ENCODE measurements at places on chromosomes 16 and 17.

GRCh38 chr16:84845496-84846002, 25.8 kb downstream of the CRISPLD2 start:
- H3K27ac ChIP-seq: no peak overlapping the region
- H3K4me1 ChIP-seq: no peaks in the 10 kb centered on the region
- no peaks in the 10 kb centered on the region for H3K36me3 ChIP-seq
- no peaks in the 10 kb centered on the region for H3K27me3 ChIP-seq
- H3K4me3 ChIP-seq: no peak overlapping the region

GRCh38 chr16:75089486-75090202, 26.9 kb downstream of the LDHD start:
- no peak for DNase-seq
- H3K4me3 ChIP-seq: no peak overlapping the region
- no peaks in the 10 kb centered on the region for H3K36me3 ChIP-seq
- H3K4me1 ChIP-seq: no peaks in the 10 kb centered on the region

- peak overlapping the region; percentile 54 for H3K4me3 ChIP-seq
- H3K27ac ChIP-seq: peak overlapping the region; percentile 85
- peaks cover 91% of the 10 kb centered on the region for H3K4me1 ChIP-seq
- peak; percentile 29 for DNase-seq
- H3K27me3 ChIP-seq: no peaks in the 10 kb centered on the region
Measured at GRCh38 chr17:38898291-38898679, 27.1 kb upstream of the LASP1NB start.

DNA sequence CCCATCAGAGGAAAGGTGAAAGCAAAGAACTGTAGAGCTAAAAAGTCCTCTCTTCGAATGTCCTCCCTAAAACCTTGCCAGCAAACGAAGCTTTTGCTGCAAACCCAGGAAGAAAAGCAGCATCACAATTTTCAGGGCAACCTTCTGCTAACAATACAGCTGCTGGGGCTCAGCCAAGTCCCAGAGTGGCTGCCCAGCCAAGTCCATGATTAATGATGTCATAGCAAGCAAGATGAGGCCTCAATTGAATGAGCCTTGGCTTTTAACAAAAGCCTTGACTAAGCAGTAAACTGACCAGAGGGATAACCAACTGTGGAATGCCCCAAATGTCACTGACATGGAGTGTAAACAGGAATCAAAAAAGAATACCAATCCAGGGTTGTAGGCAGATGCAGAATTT, 342.7 kb downstream of the PMP22 start:
- no peaks in the 10 kb centered on the region for H3K4me1 ChIP-seq
- H3K4me3 ChIP-seq: no peak overlapping the region
- H3K27ac ChIP-seq: no peak overlapping the region

DNA sequence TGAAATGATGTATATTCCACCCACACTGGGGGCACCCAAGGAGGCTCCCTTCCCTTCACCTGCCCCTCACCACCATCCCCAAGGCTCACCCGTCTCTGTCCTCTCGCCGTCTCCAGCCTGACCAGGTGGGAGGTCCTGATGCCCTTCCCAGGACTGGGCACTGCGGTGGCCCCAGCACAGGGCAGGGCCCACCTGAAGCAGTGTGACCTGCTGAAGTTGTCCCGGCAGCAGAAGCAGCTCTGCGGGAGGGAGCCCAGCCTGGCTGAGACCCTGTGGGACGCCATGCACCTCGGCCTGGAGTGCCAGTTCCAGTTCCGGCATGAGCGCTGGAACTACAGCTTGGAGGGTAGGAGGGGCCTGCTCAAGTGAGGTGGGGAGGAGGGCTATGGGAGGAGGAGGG, 9.9 kb downstream of the PPY start:
- H3K36me3 ChIP-seq: no peaks in the 10 kb centered on the region
- H3K4me3 ChIP-seq: no peak overlapping the region
- H3K27ac ChIP-seq: no peak overlapping the region
- no peak for DNase-seq
- H3K4me1 ChIP-seq: peaks cover 14% of the 10 kb centered on the region
- H3K27me3 ChIP-seq: no peaks in the 10 kb centered on the region

DNA sequence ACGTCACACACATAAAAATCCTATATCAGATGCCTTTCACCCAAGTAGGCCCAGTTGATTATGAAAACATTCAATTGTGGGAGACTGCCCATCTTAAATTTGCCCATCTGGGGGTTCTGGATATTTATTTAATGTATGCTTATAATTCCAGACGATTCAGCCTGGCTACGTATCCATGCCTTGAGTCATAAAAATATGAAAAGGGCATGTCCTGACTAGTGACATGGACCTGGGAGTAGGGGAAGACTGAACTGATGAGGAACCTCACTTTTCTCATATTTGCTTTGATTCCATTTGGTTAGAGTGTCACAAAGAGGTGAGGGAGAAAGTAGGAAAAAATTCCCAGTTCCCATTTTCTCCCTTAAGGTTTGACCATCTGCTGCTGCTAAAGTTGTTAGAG, 122.5 kb upstream of the GNAO1 start:
- DNase-seq: no peak
- H3K27ac ChIP-seq: no peak overlapping the region
- H3K36me3 ChIP-seq: no peaks in the 10 kb centered on the region
- no peaks in the 10 kb centered on the region for H3K27me3 ChIP-seq
- no peaks in the 10 kb centered on the region for H3K4me1 ChIP-seq

DNA sequence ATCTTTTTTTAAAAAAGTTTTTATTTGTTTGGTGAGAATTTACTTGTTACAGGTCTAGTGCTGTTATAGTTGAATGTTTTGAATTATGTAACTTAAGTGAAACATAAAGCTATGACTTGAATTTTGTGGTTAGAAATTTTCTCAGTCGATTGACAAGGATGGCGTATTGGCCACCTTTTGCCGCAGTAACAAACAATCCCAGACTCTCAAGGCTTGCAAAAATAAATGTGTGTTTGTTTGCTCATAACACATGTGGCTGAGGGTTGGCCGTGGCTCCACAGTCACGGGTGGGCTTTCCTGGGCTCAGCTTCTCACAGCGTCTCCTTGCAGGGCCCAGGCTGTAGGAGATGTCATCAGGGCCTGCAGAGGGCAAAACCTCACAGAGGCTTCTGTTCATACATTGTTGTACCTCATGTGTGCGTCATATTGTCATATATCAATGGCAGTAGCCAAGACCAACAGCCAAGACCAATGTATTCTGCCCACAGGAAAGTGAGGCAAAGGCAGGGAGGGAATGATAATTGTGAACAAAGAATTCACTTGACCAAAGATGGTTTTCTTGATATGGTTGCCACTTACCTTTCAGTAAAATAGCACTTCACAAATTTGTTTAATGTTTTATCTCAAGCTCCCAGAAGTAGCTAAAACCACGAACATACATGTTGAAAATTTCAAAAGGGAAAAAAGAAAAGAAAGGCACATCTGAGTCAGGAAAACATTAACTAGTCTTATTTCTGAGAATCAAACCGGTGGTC, 93.5 kb downstream of the WWOX start:
- DNase-seq: no peak
- H3K27me3 ChIP-seq: no peaks in the 10 kb centered on the region

DNA sequence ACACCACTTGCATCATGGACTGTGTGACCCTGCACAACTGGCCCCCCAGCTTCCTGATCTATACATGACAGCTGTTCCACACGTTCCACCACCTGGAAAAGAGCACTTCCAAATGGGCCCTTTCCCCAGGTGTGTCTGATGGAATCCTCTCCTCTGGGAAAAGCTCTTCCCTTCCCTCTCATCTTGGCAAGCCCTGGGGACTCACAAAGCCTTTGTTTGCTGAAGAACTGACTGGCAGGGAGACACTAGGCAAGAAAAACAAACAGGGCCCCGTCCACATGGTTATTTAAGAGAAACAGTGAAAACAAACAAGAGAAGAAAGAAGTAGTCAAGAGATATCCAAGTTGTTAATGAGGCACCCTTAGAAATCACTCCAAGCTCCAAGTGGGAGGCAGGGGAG, 52.6 kb downstream of the C16orf95 start:
- H3K36me3 ChIP-seq: no peaks in the 10 kb centered on the region
- H3K27me3 ChIP-seq: no peaks in the 10 kb centered on the region
- H3K4me3 ChIP-seq: no peak overlapping the region
- H3K4me1 ChIP-seq: no peaks in the 10 kb centered on the region

DNA sequence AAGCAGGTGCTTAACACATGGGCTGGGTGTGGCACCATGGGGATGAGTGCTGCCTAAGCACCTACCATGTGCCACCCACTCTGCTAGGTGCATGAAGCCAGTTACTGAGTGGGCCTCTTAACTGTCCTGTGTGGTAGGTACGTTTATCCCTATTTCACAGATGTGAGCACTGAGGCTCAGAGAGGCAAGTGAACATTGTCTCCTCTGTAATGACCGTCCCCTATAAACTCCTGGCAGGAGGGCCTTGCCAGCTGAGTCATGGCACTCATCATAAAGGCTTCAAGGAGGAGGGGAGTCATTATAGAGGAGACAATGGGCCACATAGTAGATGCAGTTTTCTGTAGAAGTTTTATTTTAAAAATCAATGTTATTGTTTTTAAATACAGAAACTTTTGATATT, 79.1 kb downstream of the RAB11FIP4 start:
- no peak overlapping the region for H3K27ac ChIP-seq
- no peak overlapping the region for H3K4me3 ChIP-seq
- H3K27me3 ChIP-seq: no peaks in the 10 kb centered on the region
- DNase-seq: no peak
- peaks cover 11% of the 10 kb centered on the region for H3K4me1 ChIP-seq

- no peaks in the 10 kb centered on the region for H3K36me3 ChIP-seq
- no peaks in the 10 kb centered on the region for H3K27me3 ChIP-seq
- no peaks in the 10 kb centered on the region for H3K4me1 ChIP-seq
- DNase-seq: no peak
- H3K27ac ChIP-seq: no peak overlapping the region
Measured at GRCh38 chr17:47316311-47316710, 7.4 kb upstream of the EFCAB13 start.

DNA sequence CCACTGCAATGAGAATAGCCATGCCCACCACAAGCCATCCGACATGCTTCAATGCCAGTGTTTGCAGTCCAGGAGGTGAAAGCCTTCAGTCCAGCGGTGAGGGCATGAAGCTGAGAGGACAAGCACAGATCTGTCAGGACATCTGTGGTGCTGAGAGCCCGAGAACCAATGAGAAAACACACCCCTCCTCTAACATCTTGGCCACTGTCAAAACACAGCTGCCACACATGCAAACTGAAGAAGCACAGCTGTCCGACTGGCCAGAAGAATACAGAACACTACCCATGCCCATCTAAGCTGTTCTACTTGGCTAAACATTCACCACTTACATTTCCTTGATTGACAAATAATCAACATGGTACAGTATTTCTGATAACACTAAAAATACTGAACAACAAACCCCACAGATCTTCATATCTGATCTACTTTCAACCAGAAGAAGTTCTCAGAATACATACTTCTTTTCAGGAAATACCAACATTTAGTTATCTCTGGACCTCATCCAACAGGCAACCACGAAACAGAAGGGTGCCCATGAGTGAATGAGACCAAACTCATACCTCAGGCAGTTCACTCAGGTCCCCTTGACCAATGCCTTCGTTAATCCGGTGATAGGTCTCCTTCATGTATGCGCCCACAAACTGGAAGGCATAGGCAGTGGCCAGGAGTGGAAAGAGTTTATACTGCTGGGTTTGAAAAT, 10.2 kb upstream of the FBF1 start:
- DNase-seq: no peak
- no peak overlapping the region for H3K4me3 ChIP-seq
- no peaks in the 10 kb centered on the region for H3K4me1 ChIP-seq
- no peaks in the 10 kb centered on the region for H3K27me3 ChIP-seq
- H3K27ac ChIP-seq: no peak overlapping the region
